ENCODE measurements at places on chromosomes 6 and 20.

- DNase-seq = no peak
These were observed 545.6 kb downstream of the C6orf118 start for GRCh38 chr6:164763788-164764187.

GRCh38 chr6:129749749-129750120 lies 39.8 kb upstream of the ARHGAP18 start:
- no peak for DNase-seq

- no peak for DNase-seq
These were observed 4.7 kb upstream of the SCUBE3 start for GRCh38 chr6:35209081-35209480.

DNA sequence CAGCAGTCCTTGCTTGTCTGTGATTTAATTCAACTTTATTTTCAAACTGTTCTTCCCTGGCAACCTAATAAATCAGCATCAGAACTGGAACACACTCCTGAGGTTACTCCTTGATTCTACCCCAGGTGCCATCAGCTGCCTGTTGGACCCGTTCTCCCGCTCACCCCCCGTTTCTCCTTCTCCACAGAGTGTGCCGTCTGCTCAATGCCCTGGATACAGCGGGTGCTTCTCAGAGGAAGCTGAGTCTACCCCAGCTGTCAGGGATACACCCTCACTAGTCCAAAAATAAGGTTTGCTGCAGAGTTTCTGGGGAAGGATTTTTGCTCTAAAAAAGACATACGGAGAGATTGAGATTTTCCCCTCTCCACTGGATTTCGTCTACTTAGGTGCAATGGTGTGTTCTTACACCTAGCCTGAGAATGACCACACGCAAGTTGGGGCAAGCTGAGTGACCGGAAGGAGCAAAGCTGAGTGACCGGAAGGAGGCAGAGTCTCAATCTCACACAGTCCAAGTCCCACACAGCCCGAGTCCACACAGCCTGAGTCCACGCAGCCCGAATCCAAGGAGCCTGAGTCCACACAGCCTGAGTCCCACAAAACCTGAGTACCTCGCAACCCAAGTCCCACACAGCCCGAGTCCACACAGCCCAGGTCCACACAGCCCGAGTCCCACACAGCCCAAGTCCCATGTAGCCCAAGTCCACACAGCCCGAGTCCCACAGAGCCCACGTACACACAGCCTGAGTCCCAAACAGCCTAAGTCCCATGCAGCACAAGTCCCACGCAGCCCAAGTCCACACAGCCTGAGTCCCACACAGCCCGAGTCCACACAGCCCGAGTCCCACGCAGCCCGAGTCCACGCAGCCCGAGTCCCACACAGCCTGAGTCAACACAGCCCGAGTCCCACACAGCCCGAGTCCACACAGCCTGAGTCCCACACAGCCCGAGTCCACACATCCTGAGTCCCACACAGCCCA lies 58.6 kb upstream of the DACT2 start:
- DNase-seq = no peak

GRCh38 chr6:80932359-80932758 lies 820.1 kb downstream of the TENT5A start:
- no peak for DNase-seq

GRCh38 chr6:138129190-138129589 lies 22.0 kb upstream of the PERP start:
- no peak for DNase-seq

- no peak for DNase-seq
These were observed 105.9 kb downstream of the MAN1A1 start for GRCh38 chr6:119243657-119244056.

DNA sequence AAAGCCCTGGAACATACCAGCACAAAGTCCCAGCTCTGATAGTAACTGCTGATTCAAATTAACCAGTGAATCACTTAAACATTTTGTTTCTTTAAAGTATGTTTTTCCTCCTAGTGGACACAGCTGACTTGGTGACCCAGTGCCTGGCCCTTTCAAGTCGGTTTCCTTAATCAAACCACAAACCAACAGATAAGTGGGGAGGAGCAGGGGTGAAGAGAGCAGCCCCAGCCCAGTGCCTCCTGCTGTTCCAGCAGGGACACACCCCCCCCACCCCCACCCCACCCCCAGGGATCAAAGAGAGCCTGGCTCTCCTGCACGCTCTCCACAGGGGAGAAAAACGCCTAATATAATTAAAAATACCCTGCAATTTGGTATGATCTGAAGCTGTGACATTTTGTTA lies 55.4 kb upstream of the TBXT start:
- no peak for DNase-seq

DNA sequence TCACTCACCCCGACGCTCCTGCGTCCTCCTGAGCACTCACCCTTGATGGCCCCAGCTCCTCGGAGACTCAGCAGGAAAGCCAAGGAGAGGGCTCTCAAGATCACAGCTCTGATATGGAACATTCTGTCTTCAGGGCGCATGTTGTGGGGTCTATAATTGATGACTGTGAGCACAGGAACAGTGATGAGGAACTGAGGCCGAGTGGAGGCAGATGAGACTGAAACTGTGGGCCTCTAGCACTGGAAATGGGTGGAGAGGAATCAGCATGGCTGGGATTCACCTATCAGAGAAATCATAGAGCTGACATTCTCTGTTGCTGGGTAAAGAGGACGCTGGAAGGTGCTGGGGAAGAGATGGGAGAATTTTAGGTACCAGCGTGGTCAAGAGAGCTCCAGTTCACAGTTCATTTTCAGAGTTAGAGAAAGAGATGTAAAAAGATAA lies at the start of gene HLA-DPA1:
Gene HLA-DPA1 (minus strand): TSS at position 219 of the 441 bp plus-strand sequence.
- no peak for DNase-seq
